ENCODE measurements at places on chromosomes 11 and 22.

GRCh38 chr11:125956391-125957134 is 10.7 kb downstream of the VSIG10L2 start:
- no peak for DNase-seq

GRCh38 chr22:49663823-49664222 is 163.8 kb downstream of the BRD1 start:
- no peak for DNase-seq

- DNase-seq = no peak
Observed at GRCh38 chr11:35814720-35815305, 129.0 kb upstream of the LDLRAD3 start.

GRCh38 chr22:21646608-21647590 is 4.8 kb downstream of the SDF2L1 start:
- DNase-seq = no peak

GRCh38 chr11:36151933-36152580 is 137.2 kb downstream of the COMMD9 start:
- DNase-seq = no peak

GRCh38 chr22:39732625-39733024 is 160.9 kb downstream of the ENTHD1 start:
- no peak for DNase-seq

DNA sequence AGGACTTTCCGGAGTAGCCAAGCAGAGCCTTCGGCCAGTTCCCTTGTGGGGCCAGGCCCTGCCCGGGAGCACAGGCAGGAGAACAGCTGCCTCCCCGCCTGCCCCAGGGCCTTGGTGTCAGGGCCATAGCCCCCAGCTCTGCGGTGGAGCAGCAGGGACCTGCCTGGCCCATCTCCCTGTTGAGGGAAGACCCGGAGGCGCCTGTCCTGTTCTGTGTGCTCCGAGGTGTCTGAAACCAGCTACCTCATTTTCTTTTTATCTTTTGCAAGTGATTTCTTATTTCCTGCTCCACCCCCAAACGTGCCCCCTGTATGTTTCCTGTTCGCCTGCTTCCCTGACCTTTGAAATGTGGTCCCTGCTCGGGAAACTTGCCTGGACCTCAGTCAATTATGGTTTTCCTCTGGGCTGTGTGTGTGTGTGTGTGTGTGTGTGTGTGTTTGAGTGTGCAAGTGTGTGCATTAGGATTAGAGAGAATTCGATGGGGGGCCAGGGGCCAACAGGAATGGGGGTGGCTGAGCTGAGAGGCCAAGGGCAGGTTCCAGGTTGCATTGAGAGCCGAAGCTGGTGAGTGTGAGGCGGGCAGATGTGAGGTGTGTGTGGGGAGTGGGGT is 19.1 kb downstream of the LRP5 start:
- DNase-seq = no peak

- no peak for DNase-seq
Observed at GRCh38 chr22:35797411-35797810, 79.7 kb downstream of the APOL5 start.
